DMS79 (cell line): ENCODE measurements at places on chromosomes 6 and 20.
A peak's percentile ranks its signal among the peaks of the same experiment; 100 is the strongest.

DNA sequence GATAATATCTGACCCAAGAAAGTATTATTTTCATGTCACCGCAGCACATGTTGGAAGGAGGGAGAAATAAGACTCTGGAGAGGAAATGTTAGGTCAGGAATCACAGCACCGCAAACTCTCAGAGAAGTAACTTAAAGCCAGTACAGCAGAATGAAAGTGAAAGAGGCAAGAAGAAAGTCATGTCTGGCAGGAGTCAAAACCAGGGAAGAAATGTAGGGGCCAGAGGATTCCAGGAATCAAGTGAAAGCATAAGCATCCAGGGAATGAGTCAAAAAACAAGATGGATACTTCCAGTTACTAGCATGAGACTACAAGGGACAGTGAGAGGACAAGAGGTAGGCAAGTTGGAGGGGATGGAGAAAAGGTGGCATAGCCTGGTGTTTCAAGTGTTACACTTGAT is 80.4 kb downstream of the AK9 start:
- DNase-seq, result peak; percentile 18

- no peak for DNase-seq
Measured at GRCh38 chr6:85680388-85680787, 37.7 kb upstream of the SYNCRIP start.

DNA sequence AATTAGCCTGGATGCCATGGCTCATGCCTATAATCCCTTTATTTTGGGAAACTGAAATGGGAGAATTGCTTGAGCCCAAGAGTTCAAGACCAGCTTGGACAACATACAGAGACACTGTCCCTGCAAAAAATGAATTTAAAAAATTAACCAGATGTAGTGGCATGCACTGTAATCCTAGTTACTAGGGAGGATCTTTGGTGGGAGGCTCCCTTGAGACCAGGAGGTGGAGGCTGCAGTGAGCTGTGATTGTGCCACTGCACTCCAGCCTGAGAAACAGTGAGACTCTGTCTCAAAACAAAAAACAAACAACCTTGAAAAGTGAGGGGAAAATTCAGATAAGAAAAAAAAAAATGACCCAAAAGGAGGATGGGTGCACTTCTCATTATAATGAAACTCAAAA is 23.4 kb downstream of the CAP2 start:
- DNase-seq, result no peak

DNA sequence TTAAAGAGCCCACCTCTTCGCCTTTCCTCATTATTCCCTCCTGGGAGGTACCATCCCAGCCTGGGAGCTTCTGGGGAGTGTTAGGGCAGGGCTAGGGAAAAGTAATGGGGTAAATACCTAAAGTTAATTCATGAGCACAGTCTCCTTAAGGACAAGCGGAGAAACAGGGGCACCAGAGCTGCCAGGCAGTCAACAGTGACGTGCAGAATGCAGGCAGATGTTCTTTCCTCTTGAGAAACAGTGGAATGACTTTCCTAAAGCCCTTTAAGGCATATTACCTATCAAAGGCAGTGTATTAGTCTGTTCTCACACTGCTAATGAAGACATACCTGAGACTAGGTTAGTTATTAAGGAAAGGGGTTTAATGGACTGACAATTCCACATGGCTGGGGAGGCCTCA is 76.3 kb downstream of the RNF144B start:
- DNase-seq, result no peak

DNA sequence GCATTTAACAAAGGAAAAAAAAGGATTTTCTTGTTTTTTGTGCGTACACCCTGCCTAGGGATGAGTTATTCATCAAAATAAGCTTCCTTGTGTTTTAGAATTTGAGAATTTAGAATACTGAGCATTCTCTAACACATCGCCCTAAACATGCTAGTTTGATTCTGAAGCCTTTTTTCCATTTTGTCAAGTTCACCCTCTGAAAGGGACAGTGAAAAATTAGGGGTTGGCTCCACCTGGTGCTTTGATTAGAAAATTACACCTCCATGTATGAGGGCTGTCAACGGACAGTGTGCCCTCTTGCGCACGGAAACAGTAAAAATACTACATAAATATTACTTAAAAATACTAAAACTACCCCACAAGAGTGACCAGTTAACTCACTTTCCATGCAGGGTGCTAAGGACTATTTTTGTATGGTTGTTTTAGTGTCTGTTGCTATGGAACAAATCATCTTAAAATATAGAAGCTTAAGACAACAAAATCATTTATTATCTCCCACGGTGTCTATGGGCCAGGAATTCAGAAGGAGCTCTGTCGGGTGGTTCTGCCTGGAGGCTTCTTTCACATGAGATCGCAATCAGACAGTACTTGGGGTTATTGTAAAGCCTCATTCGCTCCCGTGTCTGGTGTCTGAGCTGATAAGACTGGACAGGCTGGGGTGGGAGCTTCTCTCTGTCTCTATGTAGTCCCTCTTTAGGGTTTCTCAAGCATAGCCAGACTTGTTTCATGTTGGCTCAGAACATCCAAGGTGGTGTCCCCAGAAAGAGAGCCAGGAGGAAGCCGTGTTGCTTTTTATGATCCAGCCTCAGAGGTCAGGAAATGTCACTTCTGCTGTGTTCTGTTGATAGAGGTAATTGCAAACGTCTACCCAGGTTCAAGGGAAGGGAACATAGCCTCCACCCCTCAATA is 41.1 kb upstream of the TMEM170B start:
- DNase-seq, result peak; percentile 29

GRCh38 chr6:137167702-137168377 is 5.6 kb downstream of the IL22RA2 start:
- no peak for DNase-seq

DNA sequence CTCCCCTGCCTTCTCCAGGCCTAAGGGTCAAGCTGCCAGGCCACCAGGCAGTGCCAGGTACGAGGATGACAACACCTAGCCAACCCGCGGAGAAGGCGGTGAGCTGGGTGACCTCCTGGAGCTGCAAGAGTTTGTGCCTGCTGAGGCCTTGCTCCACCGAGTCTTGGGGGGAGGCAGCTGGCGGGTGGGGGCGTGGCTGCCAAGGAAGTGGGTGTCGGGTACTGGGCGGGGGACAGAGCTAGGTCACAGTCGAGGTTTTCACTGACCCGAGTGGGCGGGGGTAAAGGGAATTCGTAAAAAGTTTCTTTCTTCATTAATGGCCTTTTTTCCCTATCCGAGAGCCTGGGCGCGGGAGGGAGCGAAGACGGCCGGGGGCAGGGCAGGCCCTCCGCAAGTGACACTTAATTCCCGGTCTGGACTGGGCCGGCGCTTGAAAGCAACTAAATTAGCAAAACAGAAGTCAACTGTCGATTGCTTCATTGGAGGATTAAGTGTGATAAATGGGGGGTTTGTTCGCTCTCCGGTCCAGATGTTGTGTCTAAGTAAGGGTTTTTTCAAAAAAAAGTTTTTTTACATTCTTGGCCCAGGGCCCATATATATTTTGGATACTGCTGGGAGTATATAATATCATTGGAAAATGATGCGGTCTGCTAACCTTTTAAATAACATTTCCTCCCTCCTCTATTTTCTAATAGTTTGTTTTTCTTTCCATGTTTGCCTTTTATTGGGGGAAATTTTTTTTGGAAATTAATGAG is 43.1 kb upstream of the FOXP4 start:
- DNase-seq, result no peak

DNA sequence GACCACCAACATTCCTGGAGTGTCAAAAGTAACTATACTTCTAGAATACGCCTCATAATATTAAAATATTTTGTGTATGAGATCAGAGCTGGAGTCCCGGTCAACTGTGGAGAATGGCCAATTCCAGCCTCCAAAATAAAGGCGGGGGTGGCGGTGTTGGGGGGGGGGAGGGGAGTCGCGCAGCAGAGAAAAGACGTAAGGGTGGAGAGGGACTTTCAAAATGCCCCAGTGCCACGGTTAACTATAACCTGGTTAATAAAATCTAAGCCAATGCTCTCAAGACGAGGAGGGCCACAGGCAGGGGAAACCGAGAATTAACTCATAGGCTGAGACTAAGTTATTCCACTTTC is 1.3 kb downstream of the NUP153 start:
- DNase-seq, result peak; percentile 16

GRCh38 chr6:135922746-135923145 is 71.2 kb downstream of the PDE7B start:
- DNase-seq, result peak; percentile 33

- no peak for DNase-seq
Measured at GRCh38 chr20:5041433-5041832, 40.1 kb upstream of the SLC23A2 start.

DNA sequence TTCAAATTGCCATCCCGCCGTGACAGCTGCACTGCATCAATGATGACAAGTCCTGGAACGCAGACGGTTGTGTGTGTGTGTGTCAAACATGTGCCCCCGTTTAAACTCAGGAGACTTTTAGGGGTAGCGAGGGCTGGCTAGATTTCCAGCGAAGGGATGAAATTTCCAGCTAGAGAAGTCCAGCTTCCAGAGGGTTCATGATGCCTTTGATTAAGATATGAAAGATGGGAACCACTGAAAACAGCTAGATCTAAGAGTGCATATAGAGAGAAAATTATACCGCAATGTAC is 644 bp downstream of the KIZ start:
- no peak for DNase-seq

- DNase-seq, result no peak
Measured at GRCh38 chr6:133761706-133762105, 127.2 kb upstream of the TCF21 start.

DNA sequence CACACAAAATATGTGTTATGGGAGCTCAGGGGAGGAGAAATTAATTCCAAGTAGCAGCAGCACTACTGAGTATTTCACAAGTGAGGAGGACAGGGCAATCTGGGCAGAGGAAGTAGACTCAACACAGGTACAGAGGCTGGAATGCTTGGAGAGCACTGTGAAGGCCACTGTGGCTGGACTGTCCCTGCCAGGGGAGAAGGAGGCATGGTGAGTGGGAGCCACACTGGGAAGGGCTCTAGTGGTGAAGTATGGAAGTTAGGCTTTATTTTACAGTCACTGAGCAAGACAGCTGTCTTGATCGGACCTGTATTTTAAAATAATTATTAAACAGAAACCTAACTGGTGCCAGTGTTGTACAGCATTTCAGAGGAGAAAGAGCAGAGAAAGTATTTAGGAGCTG is 28.8 kb downstream of the FAM229B start:
- DNase-seq, result no peak

DNA sequence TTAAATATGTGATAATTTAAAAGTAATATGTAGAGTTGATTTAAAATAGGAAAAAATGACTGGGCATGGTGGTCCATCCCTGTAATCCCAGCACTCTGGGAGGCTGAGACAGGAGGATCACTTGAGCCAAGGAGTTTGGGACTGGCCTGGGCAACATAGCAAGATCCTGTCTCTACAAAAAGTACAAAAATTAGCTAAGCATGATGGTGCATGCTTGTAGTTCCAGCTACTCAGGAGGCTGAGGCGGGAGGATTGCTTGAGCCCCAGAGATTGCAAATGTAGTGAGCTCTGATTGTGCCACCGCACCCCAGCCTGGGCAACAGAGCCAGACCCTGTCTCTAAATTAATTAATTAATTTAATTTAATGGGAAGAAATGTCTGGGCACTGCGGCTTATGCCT is 44.2 kb upstream of the CDYL start:
- DNase-seq, result no peak

DNA sequence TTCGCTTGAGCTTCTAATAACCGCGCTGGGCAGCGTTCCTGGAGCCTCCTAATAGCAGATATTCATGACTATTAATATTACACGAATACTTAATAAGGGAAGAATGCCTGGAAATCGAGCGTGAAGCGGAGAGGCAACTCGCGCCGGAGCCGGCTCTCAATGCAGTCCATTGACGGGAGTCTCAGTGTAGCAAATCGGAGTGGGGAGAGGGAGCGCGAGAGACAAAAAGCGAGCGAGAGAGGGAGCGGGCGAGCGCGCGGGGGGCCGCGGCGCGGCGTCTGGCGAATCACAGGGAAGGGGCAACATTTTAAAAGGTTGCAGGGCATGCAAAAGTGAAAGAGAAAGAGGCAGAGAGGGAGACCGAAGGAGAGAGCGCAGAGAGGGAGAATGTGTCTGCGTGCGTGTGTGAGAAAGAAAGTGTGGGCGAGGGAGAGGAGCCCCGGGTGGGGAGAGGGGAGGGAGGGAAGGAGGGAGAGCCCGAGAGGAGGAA is 2.9 kb downstream of the TFAP2A start:
- peak; percentile 70 for DNase-seq

DNA sequence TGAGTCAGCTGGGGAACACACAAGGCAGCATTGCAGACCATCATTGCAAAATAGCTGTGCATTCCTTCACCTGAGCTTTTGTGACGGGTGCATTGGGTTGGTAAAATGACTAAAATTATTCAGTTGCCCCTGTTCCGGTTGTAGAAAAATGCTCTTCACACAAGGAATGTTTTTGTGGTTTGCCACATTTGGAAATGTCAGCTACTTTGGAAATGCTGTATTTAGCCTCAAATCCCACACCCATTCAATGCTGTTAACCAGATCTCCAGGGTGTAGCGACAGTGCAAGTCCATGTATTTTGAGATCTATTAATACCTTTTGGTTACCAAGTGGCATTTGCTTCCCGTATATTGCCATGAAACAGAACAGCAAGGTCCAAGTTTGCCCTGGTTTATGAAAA is 201.2 kb downstream of the FOXA2 start:
- DNase-seq, result no peak

DNA sequence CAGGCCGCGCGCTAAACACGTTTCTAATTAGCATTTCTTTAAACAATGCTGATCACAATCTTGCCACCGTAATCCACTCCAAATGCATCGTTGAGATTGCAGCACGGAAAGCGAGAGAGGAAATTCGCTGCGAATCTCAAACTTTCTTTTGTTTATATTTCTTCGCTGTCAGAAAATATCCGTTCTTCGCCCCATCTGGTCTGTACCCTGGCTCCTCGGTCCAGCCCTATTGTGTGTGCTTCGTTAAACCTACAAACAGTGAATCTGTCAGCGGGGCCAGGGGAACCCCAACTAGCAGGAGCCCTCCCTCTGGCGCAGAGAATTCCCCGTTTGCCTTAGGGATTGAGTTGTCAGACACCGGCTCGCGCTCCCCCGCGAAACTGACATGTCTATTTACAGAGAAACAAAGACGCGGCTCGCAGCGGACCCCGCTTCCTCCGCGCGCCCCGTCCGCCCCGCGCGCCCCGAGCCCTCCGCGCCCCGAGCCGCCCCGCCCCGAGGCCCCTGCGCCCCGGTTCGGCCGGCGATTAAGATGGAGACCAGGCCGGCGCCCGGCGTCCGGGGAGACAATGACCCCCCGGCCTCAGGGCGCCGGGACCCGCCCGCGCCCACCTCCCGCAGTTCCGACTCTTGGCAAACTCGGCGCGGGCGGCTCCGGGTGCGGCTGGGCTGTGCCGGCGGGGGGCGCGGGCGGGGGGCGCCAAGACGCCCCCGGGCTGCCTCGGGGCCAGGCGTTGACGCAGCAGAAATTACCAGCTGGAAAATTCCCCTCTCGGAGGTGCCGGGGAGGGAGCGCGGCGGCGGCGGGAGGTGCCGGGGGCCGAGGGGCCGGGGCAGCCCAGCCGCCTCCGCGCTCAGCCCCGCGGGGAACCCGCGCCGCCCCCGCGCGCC is 874 bp downstream of the ZBTB46 start:
- no peak for DNase-seq

DNA sequence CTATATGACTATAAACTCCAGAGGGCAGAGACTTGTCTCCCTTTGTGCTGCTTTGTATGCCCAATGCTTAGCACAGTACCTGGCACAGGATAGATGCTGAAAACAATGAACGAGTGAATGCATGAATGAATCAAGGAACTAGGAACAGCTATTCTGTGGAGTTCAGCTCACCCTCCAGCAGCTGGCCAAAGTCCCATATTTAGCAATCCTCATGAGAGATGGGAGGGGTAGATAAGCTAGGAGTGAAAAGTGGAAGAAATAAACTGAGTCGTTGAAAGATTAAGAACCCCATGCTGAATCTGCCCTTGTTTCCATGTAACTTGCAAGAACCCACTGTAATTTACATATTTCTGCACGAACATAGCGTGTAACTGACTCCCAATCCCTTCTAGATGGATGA is 106.5 kb downstream of the MAFB start:
- no peak for DNase-seq
